MCF 10A (cell line): ENCODE measurements at places on chromosomes 13 and 19.

GRCh38 chr13:80361883-80362327, 21.0 kb upstream of the SPRY2 start:
- DNase-seq, result no peak

DNA sequence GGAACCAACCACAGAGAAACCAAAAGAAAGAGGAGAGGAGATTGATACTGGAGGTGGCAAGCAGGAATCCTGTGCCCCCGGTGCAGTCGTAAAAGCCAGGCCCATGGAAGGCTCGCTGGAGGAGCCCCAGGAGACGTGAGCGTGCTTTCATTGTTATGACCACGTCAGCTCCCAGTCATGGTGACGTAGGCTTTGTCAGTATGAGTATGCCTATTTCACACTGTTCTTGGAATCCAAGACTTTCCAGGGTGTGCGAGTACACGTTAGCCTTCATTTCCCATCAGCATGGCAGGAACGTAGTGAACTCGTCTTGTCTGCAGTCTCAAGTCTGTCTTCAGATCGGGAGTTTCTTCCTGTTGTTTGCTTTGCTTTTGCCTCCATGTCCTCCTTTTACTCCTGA, 15.4 kb upstream of the CHAMP1 start:
- DNase-seq, result no peak

- peak; percentile 60 for DNase-seq
Observed at GRCh38 chr13:30806784-30807183, 71.4 kb downstream of the ALOX5AP start.

GRCh38 chr19:18669524-18669817, 14.0 kb upstream of the CRTC1 start:
- no peak for DNase-seq

- DNase-seq, result no peak
Observed at GRCh38 chr13:98462241-98462882, 114.5 kb downstream of the STK24 start.

DNA sequence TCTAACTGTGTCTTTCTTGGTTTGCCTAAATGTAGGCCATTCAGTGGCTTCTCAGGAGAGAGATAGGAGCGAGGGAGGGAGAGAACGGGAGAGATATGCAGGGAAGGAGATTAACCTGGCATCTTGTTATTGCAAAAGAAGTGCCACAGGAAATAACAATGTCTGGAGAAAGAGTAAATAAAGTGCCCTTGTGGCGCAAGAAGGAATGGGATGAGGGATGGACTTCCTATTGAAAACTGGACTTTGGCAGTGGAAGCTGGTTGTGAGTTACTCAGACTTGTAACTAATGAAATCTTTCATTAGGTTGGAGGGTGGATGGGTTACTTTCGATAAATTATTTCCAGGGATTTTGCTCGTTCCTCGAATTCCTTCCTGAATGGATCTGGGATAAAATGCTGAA, 136.1 kb downstream of the LACC1 start:
- DNase-seq, result peak; percentile 46

- peak; percentile 89 for DNase-seq
Observed at GRCh38 chr19:46211201-46211881, 18.2 kb upstream of the IGFL1 start.

GRCh38 chr13:48862572-48862971, 113.1 kb upstream of the FNDC3A start:
- peak; percentile 12 for DNase-seq

GRCh38 chr13:28679628-28680027, 20.7 kb downstream of the POMP start:
- DNase-seq, result peak; percentile 27

DNA sequence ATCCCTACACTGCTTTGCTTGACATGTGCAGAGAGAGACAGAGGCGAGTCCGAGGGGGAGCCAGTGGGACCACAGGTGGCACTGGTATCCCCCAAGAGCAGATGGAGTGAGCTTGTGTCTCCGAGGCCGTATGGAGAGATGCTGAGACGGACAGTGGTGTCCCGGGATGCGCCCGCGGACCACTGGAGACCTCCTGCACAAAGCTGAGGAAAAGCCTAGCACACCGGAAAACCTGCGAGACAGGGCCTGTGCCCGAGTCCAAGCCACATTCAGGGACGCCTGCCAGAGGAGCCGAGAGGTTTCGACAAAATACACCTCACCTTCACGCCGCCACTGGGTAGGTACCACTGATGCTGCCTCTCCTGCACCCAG, 66.0 kb upstream of the ZNF527 start:
- DNase-seq, result no peak

DNA sequence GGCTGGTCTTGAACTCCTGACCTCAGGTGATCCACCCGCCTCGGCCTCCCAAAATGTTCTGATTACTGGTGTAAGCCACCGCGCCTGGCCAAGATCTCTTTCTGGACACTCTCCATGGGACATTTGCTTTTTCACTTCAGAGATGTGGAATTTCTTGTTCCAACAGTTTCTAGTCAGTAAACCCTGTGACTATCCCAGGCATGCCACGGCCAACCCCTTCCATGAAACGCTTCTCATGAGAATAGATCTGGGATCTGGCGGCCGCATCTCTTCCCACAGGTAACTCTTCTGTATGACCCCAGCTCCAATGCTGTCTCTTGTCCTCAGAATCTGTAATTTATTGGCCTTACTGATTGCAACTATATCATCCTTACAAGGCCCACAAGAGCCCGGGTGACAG, 16.2 kb downstream of the PLPP2 start:
- DNase-seq, result no peak

- no peak for DNase-seq
Observed at GRCh38 chr13:99419591-99420243, 81.6 kb upstream of the TM9SF2 start.

DNA sequence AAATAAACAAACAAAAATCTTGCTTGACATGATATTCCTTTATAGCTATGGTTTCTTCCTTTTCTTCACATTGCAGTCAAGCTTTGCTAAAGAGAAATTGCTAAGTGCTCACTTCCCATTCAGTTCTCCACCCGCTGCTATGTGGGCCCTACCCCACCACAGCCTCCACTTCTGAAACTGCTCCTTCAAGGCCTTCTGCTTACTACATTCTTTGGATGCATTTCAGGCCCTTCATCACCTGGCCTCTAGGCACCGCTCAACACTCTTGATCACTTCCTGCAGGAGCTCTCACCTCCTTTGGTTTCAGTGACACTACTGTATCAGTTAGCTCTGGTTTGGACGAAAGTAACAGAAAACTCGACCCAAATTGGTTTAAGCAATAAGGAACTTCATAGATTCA, 72.4 kb downstream of the KLF5 start:
- no peak for DNase-seq

DNA sequence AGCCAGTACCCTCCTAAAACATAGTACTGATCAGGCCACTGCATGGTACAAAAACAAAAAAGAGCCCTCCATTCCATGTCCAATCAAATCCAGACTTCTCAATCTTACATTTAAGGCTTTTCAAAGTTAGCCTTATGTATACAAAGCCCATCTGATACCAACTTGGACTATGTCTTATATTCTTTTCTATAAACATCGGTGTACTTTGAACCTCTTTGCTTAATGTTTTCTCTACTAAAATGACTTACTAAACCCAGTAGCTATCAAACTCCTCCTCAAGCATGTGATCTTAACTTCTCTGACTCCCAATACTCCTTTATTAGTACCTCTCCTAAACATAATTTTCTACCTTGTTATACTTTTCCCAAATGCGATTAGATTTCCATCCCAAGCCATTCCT, 14.8 kb downstream of the TSC22D1 start:
- no peak for DNase-seq

DNA sequence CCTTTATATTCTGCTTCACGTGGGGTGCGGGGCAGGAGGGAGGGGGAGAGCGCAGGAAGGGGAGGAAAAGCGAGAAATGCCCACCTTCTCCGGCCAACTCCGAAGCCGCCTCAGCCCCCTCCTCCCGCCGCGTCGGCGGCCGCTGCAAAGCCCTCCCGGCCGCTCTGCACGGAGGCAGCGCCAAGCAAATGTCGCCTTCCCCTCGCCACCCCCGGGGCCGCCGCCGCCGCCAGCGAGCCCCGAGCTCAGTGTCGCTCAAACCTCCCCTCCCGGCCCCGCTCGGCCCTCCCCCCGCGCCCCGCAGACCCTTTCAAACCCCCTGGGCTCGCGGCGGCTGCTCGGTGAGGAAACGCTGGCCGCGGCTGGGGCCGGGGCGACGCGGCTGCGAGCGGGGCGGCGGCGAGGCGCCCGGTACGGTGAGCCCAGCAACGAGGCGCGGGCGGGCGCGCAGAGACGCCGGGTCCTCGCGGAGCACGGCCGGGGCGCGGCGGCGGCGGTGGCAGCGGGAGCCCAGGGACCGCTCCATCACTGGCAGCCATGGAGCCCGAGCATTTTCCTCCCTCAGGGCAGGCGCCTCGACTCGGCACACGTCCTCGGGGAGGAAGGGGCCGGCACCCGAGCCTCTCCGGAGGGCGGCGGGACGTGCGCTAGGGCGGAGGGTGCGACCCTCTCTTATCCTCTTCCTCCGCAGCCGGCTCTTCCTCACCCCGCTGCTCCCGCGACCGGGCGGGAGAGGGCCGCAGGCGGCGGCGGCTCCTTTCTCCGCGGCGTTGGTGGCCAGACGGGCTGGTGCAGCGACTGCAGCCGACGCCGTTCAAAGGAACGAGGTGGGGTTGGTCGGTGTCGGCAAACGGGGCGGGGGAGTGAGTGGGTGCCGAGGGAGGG, 463 bp upstream of the TSC22D1 start:
- DNase-seq, result peak; percentile 8

GRCh38 chr13:46382224-46382623, 4.8 kb downstream of the RUBCNL start:
- DNase-seq, result no peak

DNA sequence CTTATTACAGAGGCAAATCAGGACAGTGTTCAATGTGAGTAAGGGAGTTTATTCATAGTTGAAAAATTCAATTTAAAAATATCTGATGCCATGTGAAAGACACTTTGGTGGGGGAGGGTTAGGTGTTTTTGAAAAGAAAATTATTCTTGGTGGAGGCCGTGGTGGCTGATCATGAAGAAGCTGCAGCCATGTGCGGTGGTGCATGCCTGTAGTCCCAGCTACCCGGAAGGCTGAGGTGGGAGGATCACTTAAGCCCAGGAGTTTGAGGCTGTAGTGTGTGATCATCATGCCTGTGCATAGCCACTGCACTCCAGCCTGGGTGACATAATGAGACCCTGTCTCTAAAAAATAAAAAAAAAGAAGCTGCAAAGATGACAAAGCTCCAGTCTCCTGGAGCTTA, 28.6 kb downstream of the WDFY2 start:
- no peak for DNase-seq

GRCh38 chr19:4878491-4878968, 11.1 kb upstream of the PLIN3 start:
- no peak for DNase-seq

- DNase-seq, result no peak
Observed at GRCh38 chr13:104301171-104301975, 1235.2 kb upstream of the SLC10A2 start.
